NCI-H2171 (cell line): ENCODE measurements at places on chromosomes 3 and 15.

DNA sequence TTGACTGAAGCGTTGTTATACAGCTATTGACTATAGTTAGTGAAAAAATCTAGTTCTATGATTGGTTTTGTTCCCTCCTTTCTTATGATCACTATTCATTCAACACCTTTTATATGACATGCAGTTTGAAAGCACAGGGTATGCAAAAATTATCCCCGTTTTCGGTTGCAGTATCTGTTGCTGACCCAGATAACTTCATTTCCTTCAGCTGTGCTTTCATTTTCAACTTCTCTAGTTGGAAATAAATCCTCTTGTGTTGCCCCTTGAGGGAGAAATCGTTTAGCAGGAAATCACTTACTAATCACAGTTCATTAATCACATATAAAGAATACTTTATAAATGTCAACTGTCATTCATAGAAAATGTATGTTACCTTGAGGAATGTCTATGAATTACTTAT lies 55.1 kb downstream of the MBNL1 start:
- no peak for DNase-seq

- no peak for DNase-seq
These were observed 16.7 kb downstream of the WDR48 start for GRCh38 chr3:39068556-39068955.

DNA sequence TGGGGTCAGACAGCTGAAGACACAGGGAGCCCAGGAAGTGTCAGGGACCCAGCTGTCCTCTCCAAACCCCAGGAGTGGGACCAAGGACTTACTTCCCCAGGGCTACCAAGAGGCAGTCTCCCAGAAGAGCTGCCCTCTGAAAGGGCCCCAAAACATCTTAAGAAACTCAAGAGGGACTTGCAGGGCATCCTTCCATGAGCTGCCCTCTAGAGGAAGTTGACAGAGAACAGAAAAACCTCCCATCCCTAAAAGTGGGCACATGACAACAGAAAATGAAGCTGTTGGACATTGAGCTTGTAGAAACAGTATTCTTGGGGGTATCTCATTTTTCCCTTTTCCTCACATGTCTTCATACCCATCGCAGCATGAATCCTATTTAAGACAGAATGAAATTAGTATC lies 58.9 kb downstream of the MECOM start:
- DNase-seq: no peak

- DNase-seq: no peak
These were observed 36.7 kb upstream of the SYNM start for GRCh38 chr15:99068186-99068585.

DNA sequence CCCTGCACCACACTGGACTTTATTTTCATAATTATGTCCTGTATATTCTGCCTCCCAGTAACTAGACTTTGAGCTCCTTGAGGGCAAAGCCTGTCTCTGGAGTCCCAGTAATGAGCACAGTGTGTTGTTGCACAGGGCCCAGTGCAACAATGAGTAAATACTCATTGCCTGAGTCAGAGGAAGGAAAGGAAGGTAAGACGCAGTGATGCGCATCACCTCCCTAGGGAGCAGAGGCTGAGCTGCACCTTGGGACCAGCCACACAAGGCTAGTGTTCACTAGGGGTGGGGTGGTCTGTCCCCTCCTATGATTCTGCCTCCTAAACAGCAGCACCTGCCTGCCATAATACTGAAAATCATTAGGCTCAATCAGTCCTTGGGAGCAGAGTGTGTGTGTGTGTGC lies 86.6 kb upstream of the ADAMTSL3 start:
- DNase-seq: no peak

- DNase-seq: no peak
These were observed 1517.8 kb downstream of the SI start for GRCh38 chr3:163560459-163560858.

- DNase-seq: no peak
These were observed 112.5 kb upstream of the CADPS start for GRCh38 chr3:62987721-62988120.

- no peak for DNase-seq
These were observed 3.8 kb downstream of the PKM start for GRCh38 chr15:72227192-72227586.

DNA sequence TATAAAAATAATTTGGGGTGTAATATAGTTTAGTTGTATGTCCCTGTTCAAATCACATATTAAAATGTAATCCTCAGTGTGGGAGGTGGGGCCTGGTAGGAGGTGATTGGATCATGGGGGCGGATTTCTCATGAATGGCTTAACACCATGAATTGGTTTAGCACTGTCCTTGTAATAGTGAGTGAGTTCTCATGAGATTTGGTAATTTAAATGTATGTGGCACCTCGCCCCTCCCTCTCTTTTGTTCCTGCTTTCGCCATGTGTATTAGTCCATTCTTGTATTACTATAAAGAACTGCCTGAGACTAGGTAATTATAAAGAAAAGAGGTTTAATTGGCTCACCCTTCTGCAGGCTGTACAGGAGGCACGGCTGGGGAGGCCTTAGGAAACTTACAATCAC lies 83.9 kb downstream of the ANXA2 start:
- DNase-seq: no peak

DNA sequence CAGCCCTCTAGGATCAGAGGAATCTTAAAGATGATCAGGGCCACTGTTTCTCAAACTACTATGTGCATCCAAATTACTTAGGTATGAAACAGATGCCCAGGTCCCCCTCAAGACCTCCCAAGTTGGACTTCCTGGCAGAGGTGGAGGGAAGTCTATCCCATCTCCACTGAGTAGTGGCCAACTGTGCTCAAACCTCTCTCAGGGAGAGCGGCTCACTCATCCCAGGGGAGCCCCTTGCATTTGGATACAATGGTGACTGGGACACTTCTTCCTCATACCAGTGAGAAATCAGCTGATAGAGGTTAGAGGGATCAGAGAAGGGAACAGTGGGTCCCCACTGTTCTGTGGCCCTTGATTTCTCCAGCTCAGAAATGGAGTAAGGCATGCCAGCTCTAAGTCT lies 8.7 kb upstream of the WNT7A start:
- DNase-seq: no peak

GRCh38 chr3:4814904-4815574 lies 164.2 kb upstream of the BHLHE40 start:
- DNase-seq: no peak

DNA sequence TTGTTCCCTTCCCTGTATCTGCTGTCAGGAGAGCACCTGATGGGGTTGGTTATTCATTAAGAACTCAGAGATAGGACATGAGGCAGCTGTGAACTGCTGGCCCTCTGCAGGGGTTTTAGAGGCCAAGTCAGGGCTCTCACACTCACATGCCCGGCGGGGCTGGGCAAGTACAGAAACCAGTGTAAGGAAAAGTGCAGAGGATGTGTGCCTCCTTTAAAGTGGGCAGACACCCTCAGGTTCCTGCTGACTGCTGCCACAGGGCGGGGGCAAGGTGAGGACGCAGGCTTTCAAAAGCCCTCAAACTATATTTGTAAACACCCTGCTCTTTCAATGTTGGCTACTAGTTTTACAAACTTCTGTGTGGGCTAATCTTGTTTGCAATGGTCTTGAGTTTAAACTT lies 22.4 kb downstream of the CXCR6 start:
- DNase-seq: no peak

- DNase-seq: peak; percentile 67
These were observed 6.4 kb upstream of the STRA6 start for GRCh38 chr15:74208901-74209559.

- no peak for DNase-seq
These were observed 126.6 kb downstream of the ADAM10 start for GRCh38 chr15:58622877-58623276.

DNA sequence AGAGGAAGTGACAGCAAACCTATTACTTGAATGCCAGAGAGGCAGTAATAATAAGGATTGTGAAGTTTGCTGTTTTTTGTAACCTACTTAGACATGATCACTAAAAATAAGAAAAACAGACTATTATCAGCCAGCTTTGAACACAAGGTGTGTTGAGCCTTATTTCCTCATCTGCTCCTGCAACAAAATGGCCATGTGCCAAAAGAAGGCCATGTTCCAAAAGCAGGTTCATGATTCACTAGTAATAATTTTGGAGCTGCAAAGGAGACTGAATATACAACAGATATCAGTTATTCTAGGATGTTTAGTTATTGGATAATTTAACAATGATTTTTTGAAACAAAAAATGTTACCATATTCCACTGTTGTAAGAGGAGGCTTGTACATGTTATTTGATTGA lies 578.7 kb downstream of the SQOR start:
- no peak for DNase-seq

GRCh38 chr3:81868597-81868996 lies 107.2 kb upstream of the GBE1 start:
- no peak for DNase-seq

DNA sequence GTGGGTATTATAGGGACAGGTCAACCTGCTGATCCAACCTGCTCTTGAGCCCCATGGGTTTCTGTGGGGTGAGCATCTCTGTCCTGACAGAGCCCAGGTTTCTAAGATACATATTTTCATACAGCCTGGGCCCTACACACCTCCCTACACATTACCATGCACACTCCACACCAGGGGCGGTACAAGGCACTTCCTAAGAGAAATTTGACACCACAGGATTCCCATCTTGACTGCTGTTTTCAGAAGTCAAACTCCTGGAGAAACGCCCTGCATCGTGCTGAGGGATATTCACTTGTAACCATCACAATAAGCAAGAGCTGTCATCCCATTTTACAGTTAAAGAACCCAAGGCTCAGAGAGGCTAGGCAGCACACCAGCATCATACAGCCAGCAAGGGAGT lies 50.1 kb downstream of the NUP210 start:
- DNase-seq: no peak

- DNase-seq: no peak
These were observed 30.9 kb upstream of the SEMA3F start for GRCh38 chr3:50124052-50124799.

DNA sequence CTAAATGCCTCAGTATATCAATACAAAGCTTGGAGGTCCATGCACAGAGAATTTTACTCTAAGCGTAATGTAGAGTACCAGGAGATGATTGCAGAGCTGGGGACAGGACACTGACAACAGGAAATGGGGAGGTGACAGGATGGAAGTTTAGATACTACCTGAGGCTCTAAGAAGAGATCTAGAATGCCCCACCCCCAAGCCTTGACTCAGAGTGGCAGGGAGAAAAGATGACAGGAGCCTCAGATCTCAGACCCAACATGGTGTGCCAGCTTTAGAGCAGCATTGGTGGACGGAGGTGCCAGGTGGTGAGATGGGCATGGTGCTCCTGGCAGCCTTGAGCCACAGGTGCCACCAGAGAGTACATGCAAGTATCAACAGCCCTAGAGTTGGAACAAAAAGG lies 62.5 kb downstream of the LYZL4 start:
- no peak for DNase-seq

- DNase-seq: no peak
These were observed 37.0 kb downstream of the GMNC start for GRCh38 chr3:190825386-190826016.
